ENCODE measurements at places on chromosomes 1 and 21. TPM values are rescaled to one million over a fixed set of nuclear protein-coding genes. Genes with fewer than 3 reads are reported as not detected.

C1orf53 gene
- total RNA-seq, result 18.7 TPM

GPR61 gene
- not detected for total RNA-seq

CR1 gene
- total RNA-seq, result not detected

DHCR24 gene
- 160 TPM for total RNA-seq

AQP10 gene
- not detected for total RNA-seq

HJV gene
- not detected for total RNA-seq

WNT3A gene
- not detected for total RNA-seq

THEMIS2 gene
- total RNA-seq, result 0.22 TPM

S100A8 gene
- total RNA-seq, result not detected

AIRE gene
- not detected for total RNA-seq

SMCP gene
- total RNA-seq, result not detected

TGFB2 gene
- total RNA-seq, result 2.4 TPM

LHX8 gene
- total RNA-seq, result not detected

MAEL gene
- total RNA-seq, result 0.76 TPM

MYBPH gene
- total RNA-seq, result not detected

COL8A2 gene
- under 0.01 TPM for total RNA-seq

USH2A gene
- total RNA-seq, result under 0.01 TPM

AADACL3 gene
- not detected for total RNA-seq

IGSF5 gene
- 0.79 TPM for total RNA-seq

FAM163A gene
- not detected for total RNA-seq

SYDE2 gene
- total RNA-seq, result 4.7 TPM

GBP5 gene
- not detected for total RNA-seq

SYT14 gene
- 2.7 TPM for total RNA-seq

NRIP1 gene
- total RNA-seq, result 27.0 TPM

S100A5 gene
- not detected for total RNA-seq

NTMT2 gene
- total RNA-seq, result not detected

FAM78B gene
- total RNA-seq, result not detected

PIK3R3 gene
- total RNA-seq, result 11.4 TPM

LMX1A gene
- not detected for total RNA-seq

LCE1C gene
- total RNA-seq, result not detected

PTPRC gene
- total RNA-seq, result not detected

CD53 gene
- not detected for total RNA-seq

LCE3D gene
- not detected for total RNA-seq

CDC73 gene
- 20.4 TPM for total RNA-seq

ESPN gene
- not detected for total RNA-seq

PLPPR5 gene
- not detected for total RNA-seq

NCAM2 gene
- not detected for total RNA-seq

LRRC53 gene
- not detected for total RNA-seq

APH1A gene
- total RNA-seq, result 130 TPM

SFN gene
- total RNA-seq, result 146 TPM

LRRC40 gene
- total RNA-seq, result 12.6 TPM

PLA2G2A gene
- not detected for total RNA-seq

Measured in placental epithelial cell (primary cell).